Spleen (tissue), 13 donors: ENCODE measurements at places on chromosomes 2 and 18. TPM values are rescaled to one million over a fixed set of nuclear protein-coding genes. Genes with fewer than 3 reads are reported as not detected.

GRCh38 chr2:157747695-157748370 is 119.2 kb upstream of the ACVR1C start:
- no peak for DNase-seq
- peaks cover 32% of the 10 kb centered on the region for H3K36me3 ChIP-seq

DNA sequence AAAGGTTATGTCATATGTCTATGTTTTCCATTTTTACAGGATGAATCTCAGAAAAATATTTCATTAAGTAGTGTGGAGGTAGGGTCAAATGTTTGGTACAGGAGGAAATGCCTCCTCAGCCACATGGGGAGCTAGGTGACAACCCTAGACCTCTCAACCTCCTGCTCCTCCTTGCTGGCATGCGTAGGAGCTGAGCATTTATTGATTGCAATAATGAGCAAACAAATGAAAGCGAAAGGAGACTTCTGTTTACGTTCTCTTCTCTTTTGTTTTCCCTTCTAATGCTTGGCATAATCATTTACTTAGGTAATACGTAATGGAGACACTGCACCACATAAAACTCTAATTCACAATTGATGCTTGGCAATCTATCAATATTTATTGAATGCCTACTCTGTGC is 95.1 kb upstream of the CCBE1 start:
- H3K4me3 ChIP-seq: no peak overlapping the region
- DNase-seq: no peak
- H3K27ac ChIP-seq: no peak overlapping the region
- H3K27me3 ChIP-seq: no peaks in the 10 kb centered on the region

DNA sequence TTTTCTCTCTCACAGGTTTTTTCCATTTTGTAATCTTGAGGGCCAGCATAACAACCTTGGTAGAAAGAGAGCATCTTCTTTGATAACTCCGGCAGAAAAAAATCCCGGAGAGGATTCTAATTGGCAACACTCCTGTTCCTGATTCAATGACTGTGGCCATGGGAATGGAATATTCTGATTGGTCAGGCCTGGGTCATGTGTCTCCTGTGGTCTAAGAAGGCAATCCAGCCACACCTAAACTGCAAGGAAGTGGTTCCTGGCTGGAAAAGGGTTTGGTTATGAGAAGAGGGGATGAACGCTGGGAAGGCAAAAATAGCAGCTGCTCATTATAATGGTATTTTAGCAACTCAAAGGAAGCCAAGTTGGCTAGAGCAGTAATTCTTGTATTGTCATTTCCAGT is 24.8 kb upstream of the ZNF638 start:
- H3K4me3 ChIP-seq: no peak overlapping the region
- H3K4me1 ChIP-seq: no peaks in the 10 kb centered on the region
- H3K27me3 ChIP-seq: no peaks in the 10 kb centered on the region
- no peak for DNase-seq
- no peak overlapping the region for H3K27ac ChIP-seq

DNA sequence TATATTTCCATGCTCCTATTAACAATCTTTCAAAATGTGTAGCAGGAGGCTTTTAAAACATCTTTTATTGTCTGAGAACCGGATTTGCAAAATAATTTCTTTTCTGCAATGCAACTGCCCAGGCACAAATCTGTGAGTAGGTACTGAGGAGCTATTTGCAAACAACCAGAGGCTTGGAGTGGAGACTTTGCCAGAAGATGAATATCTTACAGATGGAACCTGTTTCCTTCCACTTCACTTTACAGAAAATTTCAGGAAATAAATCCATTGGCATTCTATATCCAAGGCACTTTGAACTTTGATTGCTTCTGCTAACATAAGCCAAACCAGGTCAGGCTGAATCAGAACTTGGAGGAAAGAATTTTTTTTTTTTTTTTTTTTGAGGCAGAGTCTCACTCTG is 237.4 kb upstream of the REV1 start:
- no peaks in the 10 kb centered on the region for H3K27me3 ChIP-seq
- H3K27ac ChIP-seq: no peak overlapping the region
- H3K4me1 ChIP-seq: no peaks in the 10 kb centered on the region
- no peak overlapping the region for H3K4me3 ChIP-seq

DNA sequence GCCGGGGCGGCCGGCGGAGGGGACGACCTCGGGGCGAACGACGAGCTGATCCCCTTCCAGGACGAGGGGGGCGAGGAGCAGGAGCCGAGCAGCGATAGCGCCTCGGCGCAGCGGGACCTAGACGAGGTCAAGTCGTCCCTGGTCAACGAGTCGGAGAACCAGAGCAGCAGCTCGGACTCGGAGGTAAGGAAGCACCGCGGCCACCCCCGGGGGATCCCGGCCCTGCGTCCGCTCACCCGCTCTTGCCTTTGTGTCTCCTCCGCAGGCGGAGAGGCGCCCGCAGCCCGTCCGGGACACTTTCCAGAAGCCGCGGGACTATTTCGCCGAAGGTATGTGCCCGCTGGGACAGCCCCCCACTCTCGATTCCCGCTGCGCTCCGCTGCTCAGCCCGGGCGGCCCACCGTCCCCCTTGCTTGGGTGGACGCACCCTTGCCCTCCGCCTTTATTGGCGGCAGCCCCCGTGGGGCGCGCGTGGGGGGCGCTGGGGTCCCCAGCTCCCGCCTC is 611 bp downstream of the TCF7L1 start:
- peak; percentile 79 for DNase-seq
- peak overlapping the region; percentile 56 for H3K4me3 ChIP-seq
- peaks cover 58% of the 10 kb centered on the region for H3K4me1 ChIP-seq
- H3K27me3 ChIP-seq: peaks cover 66% of the 10 kb centered on the region
- no peaks in the 10 kb centered on the region for H3K36me3 ChIP-seq

- no peak for DNase-seq
- H3K36me3 ChIP-seq: no peaks in the 10 kb centered on the region
- H3K4me1 ChIP-seq: peaks cover 22% of the 10 kb centered on the region
- no peak overlapping the region for H3K4me3 ChIP-seq
Measured at GRCh38 chr2:159459279-159459678, 157.1 kb downstream of the BAZ2B start.

GRCh38 chr18:39375066-39375465 is 1809.5 kb upstream of the CELF4 start:
- no peaks in the 10 kb centered on the region for H3K4me1 ChIP-seq
- no peak for DNase-seq
- no peaks in the 10 kb centered on the region for H3K36me3 ChIP-seq
- H3K27ac ChIP-seq: no peak overlapping the region

DNA sequence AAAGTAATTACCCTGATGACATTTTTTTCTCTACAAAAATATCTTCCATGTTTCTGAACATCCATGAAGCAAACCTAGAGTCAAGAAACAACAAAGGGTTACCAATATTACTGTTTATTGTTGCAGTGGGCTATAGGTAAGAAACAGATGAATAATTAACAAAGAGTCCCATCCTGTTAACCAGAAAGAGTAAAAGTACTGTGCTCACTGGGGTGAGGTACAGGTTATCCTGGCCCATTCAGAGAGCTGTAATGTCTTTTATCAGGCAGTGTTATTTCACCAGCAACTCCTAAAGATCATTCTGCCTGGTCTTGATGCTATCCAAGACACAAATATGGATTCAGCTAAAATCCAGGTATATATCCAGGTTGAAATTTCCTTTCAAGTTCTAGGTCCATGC is 754.9 kb downstream of the SATB2 start:
- H3K36me3 ChIP-seq: no peaks in the 10 kb centered on the region
- no peaks in the 10 kb centered on the region for H3K27me3 ChIP-seq
- H3K4me3 ChIP-seq: no peak overlapping the region
- H3K4me1 ChIP-seq: no peaks in the 10 kb centered on the region
- DNase-seq: no peak

- H3K27me3 ChIP-seq: peaks cover 6% of the 10 kb centered on the region
- H3K36me3 ChIP-seq: no peaks in the 10 kb centered on the region
- H3K4me3 ChIP-seq: no peak overlapping the region
- no peak overlapping the region for H3K27ac ChIP-seq
- no peak for DNase-seq
Measured at GRCh38 chr2:47697000-47697601, 85.8 kb upstream of the MSH6 start.

DNA sequence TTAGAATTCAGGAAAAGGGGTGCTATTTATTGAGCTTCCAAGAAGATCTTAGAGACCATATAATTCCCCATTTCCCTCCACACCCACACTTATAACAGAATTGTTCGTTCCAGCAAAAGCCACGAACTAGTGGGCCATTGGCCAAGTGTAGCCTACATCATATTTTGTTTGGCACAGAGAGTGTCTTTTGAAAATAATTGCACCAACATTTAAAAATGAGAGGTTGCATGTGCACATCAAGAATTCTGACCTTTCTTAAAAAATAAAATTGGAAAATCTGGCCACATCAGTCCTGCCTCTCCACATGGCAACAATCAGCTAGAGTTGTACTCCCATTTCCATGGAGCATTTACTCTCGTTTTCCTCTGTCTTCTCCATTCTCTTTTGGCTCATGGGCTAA is 655.5 kb upstream of the FANCL start:
- no peaks in the 10 kb centered on the region for H3K4me1 ChIP-seq
- H3K36me3 ChIP-seq: no peaks in the 10 kb centered on the region
- no peak overlapping the region for H3K27ac ChIP-seq
- no peak for DNase-seq
- no peak overlapping the region for H3K4me3 ChIP-seq
- no peaks in the 10 kb centered on the region for H3K27me3 ChIP-seq

GRCh38 chr2:2044269-2045057 is 286.6 kb downstream of the MYT1L start:
- no peak for DNase-seq
- no peak overlapping the region for H3K4me3 ChIP-seq
- no peak overlapping the region for H3K27ac ChIP-seq
- no peaks in the 10 kb centered on the region for H3K27me3 ChIP-seq

DNA sequence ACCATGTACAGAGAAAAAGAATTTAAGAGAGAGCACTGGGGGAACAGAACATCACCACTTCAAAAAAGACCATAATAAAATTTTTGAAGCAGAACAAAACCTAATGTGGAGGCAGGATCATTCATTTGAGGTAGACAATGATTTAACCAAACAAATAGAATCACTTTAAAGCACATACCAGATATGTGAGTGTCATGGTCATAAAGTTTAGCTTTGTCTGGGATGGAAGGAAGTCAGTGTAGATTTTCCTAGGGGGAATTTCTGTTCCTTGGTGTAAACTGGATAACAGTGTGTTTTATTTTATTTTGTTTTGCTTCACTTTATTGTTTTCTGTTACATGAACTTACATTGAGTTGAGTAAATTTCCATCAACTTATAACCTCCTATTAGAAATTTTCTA is 120.8 kb downstream of the CRIM1 start:
- DNase-seq: no peak
- H3K27me3 ChIP-seq: no peaks in the 10 kb centered on the region
- peaks cover 3% of the 10 kb centered on the region for H3K4me1 ChIP-seq
- no peak overlapping the region for H3K4me3 ChIP-seq

- H3K27ac ChIP-seq: no peak overlapping the region
- DNase-seq: no peak
- H3K4me1 ChIP-seq: no peaks in the 10 kb centered on the region
- no peaks in the 10 kb centered on the region for H3K27me3 ChIP-seq
- no peaks in the 10 kb centered on the region for H3K36me3 ChIP-seq
- H3K4me3 ChIP-seq: no peak overlapping the region
Measured at GRCh38 chr18:60331890-60332289, 40.7 kb downstream of the MC4R start.

DNA sequence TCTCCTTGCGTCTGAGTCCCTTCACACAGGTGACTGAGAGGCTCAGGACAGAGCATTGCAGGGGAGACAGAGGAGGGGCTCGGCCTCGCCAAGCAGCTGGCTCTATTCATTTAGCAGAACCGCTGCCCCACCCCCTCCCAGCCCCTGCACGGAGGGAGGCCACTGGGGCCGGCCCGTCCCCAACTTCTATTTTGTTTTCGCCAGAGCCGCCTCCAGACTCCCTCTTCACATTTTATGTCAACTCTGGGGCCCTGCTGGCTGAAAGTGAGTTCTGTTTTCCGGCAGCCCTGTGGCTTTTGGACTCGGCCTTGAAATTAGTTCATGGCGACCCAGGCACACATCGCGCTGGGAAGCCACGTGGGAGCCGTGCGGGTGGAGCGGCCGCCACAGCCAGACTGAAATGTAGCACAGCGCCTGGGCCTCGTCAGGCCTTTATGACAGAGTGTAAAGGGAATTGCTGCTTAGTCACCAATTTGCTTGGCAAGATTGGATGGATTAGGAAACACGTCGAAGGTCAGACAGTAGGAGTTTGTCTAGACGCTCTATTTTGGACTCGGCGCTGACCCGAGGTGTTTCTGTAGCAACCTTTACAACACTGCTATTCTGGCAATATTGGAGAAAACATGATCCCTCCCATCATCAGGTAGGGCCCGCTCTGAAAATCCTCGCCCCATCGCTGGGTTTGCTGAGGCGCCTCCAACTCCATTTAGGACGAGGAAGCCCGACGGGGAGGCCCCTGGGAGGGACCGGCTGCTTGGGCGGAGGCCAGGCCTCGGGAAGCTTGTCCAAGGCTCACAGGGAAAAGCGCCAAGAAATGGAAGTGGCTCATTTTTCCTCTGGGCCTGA is 90.7 kb upstream of the CTDP1 start:
- peak; percentile 75 for DNase-seq
- H3K36me3 ChIP-seq: no peaks in the 10 kb centered on the region
- no peaks in the 10 kb centered on the region for H3K27me3 ChIP-seq
- no peak overlapping the region for H3K4me3 ChIP-seq
- peaks cover 24% of the 10 kb centered on the region for H3K4me1 ChIP-seq
- H3K27ac ChIP-seq: peak overlapping the region; percentile 54

DNA sequence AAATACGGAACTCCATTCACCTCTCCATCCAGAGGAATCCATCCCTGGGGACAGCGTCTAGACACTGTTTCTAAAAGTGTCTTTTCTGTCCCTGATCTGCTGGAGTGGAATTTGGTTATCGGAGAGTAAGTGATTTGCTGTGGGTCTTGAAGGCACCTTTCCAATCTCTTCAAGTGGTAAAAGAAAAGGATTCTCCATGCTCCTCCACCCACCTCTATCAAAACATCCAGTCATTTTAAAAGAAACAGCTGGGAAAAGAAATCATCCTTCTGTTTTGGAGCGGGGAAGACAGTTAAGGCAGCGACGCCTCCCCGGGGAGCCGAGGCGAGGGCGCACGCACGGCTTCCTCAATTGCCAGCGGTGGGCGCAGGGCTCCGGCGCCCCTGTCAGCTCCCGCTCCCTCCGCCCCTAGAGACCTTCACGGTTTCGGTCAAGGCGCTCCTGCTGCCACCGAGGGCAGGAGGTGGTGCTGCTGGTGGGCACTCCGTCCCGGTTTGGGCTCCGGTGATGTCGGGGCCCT is 547 bp downstream of the SLC35F5 start:
- DNase-seq: no peak
- H3K36me3 ChIP-seq: no peaks in the 10 kb centered on the region
- H3K27me3 ChIP-seq: no peaks in the 10 kb centered on the region
- peak overlapping the region; percentile 89 for H3K27ac ChIP-seq
- peaks cover 16% of the 10 kb centered on the region for H3K4me1 ChIP-seq
- peak overlapping the region; percentile 89 for H3K4me3 ChIP-seq

- no peaks in the 10 kb centered on the region for H3K36me3 ChIP-seq
- no peaks in the 10 kb centered on the region for H3K4me1 ChIP-seq
- H3K4me3 ChIP-seq: no peak overlapping the region
- H3K27me3 ChIP-seq: no peaks in the 10 kb centered on the region
Measured at GRCh38 chr18:4230450-4231168, 224.5 kb downstream of the DLGAP1 start.

Gene PAIP2B
- polyA plus RNA-seq: 0.93 TPM

Gene RFTN2
- 0.65 TPM for polyA plus RNA-seq

Gene GPR35
- polyA plus RNA-seq: 19.1 TPM

Gene HTR2B
- polyA plus RNA-seq: 0.41 TPM

Gene HNMT
- 40.4 TPM for polyA plus RNA-seq

Gene UBE2F
- polyA plus RNA-seq: 34.3 TPM

Gene SERPINB10
- polyA plus RNA-seq: 0.07 TPM

Gene SGO2
- polyA plus RNA-seq: 1.6 TPM

Gene ZSWIM2
- polyA plus RNA-seq: not detected

Gene DUSP19
- polyA plus RNA-seq: 0.78 TPM

Gene DSG1
- polyA plus RNA-seq: not detected

Gene ZNF519
- 1.7 TPM for polyA plus RNA-seq
